ENCODE measurements at places on chromosomes 3 and 15.

GRCh38 chr15:80732167-80732566 is 37.1 kb downstream of the ABHD17C start:
- DNase-seq = no peak

GRCh38 chr3:81913886-81914663 is 152.6 kb upstream of the GBE1 start:
- no peak for DNase-seq

GRCh38 chr3:164962610-164963009 is 115.7 kb downstream of the SI start:
- no peak for DNase-seq

DNA sequence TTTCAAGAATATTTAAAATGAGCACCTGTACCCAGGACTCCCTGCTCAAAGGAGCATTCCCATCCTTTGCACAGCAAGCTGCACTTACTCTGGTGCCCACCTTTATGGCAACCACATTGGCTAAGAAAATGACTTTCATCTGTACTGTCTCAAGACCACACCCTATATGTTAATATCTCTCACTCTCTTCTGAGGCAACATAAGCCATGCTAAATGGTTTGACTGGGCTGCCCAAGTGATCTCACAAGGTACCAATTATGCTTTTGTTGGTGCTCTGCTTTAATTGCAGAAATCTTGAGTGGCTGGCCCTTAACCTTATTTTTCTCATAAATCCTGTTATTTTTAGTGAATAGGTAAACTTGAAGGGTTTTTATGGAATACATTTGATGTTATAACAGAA is 17.7 kb downstream of the RYK start:
- DNase-seq = no peak

DNA sequence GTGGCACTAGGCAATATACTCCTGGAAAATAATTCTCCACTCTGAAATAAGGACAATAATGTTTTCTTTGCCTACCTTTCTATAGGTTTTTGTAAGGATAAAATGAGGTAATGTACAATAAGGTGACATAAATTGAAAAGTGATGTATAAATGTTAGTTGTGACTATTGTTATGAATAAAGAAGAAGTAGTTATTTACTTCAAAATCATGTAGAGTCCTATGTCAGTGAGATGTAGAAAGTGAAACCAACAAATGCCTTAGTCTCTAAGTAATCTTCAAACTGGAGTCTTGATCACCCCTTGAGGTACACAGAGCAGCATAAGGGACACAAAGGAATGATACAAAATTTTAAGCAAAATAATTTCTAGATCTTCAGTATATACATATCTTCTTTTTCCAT is 60.3 kb upstream of the TP63 start:
- no peak for DNase-seq

DNA sequence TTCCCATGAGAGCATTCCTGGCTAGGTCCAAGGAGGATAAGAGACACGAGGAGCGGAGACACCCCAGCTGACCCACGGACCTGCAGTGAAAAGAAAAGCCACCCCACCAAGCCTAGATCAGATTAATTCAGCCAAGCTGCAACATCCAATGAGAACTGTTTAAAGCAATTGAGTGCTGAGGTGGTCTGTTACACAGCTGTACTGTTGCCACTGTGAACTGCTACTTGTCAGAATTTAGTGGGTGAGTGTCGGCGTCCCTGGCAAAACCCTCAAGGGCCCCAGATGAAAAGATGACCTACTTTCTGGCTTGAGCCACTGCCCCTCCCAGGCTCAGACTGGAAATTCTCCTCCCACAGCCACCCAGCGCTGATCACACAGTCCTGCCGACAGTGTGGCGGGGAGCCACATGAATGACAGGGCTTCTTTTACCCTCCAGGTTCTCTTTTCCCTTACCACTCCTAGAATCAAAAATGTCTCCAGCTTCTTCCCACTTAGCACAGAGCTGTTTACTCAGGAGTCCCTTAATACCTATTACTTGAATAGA is 26.4 kb upstream of the KBTBD12 start:
- no peak for DNase-seq

GRCh38 chr15:65940618-65940909 is 71.3 kb downstream of the RAB11A start:
- DNase-seq = no peak

GRCh38 chr15:46786590-46787285 is 930.6 kb upstream of the SEMA6D start:
- DNase-seq = no peak

GRCh38 chr3:128432301-128432970 is 34.3 kb downstream of the DNAJB8 start:
- no peak for DNase-seq
